Thoracic aorta (tissue), 2 donors: ENCODE measurements at places on chromosomes 7 and 10.

DNA sequence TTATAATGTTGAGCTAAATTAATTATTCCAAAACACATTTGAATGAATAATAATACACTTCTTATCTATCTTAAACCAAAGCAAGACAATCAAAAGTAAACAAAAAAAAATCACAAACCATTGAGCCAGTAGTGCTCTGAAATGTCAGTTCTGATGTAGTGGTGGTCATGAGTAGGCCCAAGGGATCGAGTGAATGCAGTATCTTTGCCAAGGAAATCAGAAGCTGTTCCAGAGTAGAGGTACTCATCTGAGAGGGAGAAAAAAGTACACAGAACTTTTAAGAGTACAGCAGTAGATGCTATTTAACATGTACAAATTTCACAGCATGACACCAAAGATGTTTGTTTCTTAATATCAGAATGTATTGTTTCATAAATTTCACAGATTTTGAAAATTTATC is 121.5 kb downstream of the SEMA3D start:
- DNase-seq, result no peak

DNA sequence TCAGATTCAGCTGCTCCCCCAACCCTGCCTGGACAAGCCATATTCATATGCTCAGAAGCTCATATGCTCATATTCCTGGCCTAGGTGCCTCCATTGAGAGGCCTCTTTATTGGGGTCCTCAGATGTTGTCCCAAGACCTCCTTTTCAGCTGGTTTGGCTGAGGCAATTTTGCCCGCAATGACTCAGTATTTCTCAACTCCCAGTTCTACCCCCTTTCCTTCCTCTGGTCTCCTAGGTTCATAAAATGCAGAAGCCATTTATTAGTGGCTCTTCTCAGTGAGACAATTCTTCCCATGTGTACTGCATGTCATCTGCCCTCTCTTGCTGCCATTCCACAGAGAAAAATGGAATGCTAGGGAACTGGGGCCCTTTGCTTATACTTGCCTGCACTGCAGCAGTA is 110.7 kb downstream of the INHBA start:
- DNase-seq, result no peak

DNA sequence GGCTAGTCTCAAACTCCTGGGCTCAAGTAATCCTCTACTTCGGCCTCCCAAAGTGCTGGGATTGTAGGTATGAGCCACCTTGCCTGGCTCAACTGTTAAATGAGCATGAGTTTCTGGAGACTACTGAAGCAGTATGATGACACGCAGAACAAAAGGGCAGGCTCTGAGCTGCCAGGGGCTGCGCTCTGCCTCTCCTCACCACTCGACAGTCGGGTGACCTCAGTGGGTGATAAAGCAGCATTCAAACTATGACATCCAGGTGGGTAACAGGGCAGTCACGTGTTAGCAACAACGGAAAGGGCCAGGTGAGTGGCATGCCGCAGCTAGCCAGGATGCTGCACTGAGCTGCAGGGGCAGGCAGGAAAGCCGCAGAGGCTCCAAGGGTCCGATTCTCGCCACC is 71.5 kb downstream of the CYTH3 start:
- no peak for DNase-seq

DNA sequence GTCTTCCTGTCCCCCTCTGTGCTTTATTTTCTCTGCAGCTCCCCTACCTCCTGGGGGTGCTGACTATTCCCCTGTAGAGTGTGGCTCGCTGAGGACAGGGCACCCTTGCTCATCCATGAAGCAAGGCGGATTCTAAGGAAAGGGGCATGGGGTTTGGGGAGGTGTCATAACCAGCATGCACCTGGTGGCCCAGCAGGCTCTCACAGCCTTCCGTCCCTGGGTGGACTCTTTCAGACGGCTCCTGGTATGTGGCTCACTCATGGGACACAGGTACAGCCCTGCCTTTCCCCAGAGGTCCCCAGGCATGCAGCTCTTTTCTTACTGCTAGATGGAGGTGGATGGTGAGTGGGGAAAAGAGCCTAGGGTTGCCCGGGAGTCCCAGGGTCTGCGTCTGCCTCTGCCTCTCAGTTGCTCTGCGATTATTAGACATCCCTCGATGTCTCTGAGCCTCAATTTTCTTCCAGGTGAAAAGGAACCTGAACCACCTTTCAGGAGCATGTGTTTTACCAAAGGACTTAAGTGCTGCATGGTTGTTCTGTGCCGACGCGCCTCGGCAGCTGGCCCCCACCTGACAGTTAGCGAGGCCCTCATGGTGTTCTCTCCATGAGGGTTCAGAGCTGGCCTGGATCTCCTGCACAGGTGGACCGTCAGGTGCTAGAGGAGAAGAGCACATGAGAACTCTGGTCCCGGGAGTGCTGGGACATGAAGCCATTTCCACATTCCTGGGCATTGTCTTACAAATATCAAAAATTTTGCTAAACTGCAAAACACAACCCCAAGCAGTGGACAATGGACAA is 172.5 kb upstream of the SHH start:
- DNase-seq, result no peak

DNA sequence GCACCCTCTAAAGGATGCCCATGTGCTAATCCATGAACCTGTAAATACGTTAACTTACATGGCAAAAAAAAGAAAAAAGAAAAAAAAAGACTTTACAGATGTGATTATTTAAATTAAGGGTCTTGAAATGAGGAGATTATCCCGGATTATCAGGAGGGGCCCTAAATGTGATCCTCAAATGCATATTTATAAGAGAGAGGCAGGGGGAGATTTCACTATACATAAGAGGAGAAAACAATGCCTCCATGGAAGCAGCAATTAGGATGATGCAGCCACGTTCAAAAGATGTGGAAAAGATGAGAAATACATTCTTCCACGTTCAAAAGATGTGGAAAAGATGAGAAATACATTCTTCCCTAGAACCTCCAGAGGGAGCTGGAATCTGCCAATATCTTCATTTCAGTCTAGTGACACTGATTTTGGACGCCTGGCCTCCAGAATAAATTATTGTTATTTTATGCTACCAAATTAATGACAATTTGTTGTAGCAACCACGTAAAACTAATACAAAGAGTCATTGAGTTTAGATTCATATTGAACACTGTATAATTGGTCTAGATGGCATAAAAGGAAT is 328.4 kb upstream of the GNAI1 start:
- no peak for DNase-seq

DNA sequence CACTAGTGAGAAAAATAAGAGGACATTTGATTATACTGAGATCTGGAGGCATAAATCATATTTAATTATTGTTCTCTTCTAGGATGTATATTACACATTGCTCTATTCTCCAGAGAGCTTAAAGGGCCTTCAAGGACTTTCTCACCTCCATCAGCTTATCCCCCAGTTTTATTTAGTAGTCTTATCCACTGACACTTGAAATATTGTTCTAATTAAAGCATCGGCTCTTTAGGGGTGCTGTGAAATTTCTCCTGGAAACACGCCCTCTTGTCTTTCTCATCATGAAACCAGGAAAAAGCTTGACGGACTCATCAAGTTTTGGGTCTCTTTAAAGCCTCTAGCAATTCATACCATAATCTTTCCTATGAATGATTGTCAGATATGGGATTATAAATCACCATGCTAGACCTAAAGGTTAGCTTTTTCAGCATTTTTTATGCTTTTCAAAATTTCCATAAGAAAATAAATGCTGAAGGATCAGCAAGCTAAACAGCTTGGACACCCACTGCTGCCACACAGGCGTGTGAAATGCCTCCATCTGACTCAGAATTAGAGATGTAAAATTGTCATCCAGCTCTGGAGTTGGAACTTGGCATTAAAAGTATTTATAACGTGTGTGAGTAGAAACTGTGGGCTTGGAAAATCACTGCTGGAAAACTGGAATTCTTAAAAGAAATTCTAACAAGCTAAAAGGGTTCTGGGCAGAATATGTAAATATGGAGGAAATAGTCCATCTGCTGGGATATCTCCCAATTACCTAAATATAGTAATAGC is 216.3 kb downstream of the CHRM2 start:
- no peak for DNase-seq

DNA sequence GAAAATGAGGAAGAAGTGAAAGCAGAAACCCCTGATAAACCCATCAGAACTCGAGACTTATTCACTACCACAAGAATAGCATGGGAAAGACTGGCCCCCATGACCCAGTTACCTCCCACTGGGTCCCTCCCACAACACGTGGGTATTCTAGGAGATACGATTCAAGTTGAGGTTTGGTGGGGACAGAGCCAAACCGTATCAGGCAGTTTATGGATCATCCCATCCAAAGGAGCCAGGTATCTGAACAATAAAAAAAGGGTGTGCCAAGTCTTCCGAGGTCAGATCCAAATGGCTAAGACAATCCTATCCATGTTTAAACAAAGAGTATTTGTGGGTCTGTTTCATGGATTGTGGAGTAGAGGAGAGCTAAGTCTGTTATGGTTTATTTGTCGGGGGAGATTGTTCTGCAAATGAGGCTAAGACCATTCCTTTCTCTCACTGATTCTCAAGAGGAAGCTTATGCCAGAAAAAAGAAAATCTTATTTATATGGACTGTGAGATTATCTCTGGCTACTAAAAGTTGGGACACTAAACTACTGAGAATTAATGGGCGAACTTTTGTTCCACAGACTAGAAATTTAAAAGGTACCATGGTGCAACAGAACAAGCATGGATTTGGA is 203.7 kb downstream of the IPMK start:
- DNase-seq, result no peak

GRCh38 chr10:17475661-17476060 is 21.3 kb upstream of the ST8SIA6 start:
- DNase-seq, result no peak

DNA sequence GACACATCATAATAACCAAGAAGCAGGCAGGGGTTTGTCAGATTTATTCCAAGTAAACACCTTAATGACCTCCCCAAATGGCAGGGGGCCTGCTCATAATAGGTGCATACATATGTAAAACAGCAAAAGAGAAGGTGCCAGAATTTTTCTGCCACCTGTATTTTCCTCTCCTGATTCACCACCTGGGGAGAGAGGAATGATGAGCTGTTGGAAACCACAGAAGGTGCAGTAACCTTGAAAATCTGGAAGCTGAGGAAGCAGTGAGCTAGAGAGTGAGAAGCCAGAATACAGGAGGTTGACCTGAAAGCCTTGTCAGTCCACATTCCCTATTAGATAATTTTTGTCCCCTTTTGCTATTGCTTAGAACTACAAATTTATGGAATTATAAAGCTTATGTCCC is 46.2 kb upstream of the PDE1C start:
- DNase-seq, result no peak

DNA sequence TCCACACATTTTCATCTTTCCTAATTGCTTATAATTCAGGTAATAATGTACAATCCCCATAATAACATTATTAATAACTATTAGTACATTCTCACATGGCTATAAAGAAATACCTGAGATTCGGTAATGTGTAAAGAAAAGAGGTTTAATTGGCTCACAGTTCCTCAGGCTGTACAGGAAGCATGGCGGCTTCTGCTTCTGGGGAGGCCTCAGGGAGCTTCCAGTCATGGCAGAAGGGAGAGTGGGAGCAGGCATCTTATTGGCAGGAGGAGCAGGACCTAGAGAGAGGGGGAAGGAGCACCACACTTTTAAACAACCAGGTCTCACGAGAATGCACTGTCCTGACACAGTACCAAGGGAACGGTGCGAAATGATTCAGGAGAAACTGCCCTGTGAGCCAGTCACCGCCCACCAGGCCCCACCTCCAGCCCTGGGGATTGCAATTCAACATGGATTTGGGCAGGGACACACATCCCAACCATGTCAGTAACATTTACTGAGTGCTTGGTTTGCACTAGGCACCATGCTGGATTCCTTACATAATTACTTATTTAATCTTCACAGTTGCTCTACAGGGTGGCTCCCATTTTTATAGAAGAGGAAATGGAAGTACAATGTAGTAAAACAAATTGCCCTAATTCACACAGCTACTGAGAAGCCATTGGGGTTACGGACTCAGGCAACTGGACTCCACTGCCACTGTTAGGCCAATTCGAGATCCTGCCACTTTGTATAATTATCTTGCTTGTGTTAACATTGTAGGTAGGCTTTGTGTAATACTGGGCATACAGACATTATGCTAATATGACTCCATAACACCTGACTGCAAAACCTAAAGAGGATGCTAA is 8.7 kb upstream of the ESYT2 start:
- no peak for DNase-seq
